ENCODE measurements at places on chromosomes 5 and 9.

- DNase-seq, result no peak
Observed at GRCh38 chr9:123326662-123327093, 29.3 kb upstream of the CRB2 start.

- DNase-seq, result no peak
Observed at GRCh38 chr9:124074746-124075145, 63.2 kb downstream of the LHX2 start.

- no peak for DNase-seq
Observed at GRCh38 chr5:54719384-54720283, 202.1 kb downstream of the SNX18 start.

DNA sequence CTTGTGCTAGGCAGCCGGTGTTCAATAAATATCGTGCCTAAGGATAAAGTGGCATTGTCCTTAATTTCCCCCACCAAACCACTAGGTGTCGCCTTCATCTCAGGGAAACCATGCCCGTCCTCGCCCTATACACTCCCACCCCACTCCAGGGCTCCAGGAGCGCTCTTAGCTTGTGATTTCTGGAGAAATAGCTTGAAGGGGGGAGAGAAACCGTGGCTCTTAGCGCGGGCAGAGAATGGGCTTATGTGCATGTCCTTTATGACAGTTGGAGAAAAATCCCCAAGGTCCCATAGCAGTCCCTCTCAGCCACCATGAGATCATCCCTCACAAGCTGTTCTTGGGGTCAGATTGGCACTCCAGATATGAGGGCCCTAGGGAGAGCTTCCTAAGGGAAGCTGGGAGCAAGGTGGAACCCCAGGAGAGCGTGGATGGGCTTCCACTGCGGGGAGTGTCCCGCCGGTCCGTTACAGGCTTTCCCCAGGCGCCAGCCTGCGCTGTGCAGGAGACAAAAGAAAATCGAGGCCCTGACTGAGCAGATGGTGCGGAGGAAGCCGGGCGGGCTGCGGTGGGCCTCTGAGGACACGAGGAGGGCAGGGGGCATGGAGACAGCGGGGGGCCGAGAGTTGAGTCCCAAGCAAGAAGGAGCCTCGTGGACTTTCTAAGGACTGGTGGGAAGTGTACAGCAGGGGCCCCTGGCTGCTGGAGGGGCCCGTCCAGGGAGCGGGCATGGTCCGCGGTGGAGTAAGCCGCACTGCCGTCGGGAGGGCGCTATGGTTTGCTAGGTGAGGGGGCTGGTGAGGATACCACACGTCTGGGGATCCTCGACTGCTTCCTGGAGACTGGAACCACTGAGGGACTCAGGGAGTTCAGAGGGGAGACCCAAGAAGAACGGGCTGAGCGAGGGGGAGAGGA, 750 bp upstream of the NPR2 start:
- peak; percentile 65 for DNase-seq

- no peak for DNase-seq
Observed at GRCh38 chr9:12972608-12973589, 198.1 kb downstream of the LURAP1L start.

DNA sequence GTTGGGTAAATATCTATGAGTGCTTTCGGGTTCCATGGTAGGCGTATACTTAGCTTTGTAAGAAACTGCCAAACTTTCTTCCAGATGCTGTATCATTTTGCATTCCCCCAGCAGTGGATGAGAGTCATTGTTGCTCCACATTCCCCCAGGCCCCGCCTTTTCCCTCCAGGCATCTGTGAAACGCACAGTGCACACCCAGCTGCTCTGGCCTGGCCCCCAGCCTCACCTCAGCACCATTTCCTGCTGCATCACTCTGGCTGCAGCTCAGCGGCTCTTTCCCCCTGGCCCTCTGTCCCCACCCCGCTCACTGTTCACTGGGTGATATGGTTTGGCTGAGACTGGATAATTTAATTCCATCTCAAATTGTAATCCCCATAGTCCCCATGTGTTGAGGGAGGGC, 76.6 kb upstream of the SPTLC1 start:
- no peak for DNase-seq

GRCh38 chr9:91071184-91071990, 269.8 kb downstream of the SYK start:
- peak; percentile 92 for DNase-seq

GRCh38 chr5:105536675-105537074, 1974.1 kb upstream of the NUDT12 start:
- no peak for DNase-seq

DNA sequence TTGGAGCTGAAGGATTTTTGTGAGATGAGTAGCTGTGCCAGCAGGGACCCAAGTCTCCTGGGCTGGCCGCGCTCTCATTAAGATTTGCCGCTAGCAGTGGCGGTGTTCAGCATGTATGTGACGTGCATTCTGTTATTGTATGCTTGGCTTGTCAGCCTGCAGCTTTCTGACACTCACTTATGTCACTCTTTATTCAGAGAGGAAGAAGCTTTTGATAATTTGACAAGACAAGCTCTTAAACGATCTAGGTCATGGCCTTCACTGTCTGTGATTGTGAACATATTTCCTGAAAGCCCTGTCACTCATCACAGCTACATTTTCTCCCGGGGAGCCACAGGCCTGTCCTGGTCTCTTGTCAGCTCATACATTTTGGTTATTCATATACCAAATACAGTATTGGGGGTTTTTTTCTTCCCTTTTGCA, 98.2 kb upstream of the GRHPR start:
- DNase-seq, result no peak

DNA sequence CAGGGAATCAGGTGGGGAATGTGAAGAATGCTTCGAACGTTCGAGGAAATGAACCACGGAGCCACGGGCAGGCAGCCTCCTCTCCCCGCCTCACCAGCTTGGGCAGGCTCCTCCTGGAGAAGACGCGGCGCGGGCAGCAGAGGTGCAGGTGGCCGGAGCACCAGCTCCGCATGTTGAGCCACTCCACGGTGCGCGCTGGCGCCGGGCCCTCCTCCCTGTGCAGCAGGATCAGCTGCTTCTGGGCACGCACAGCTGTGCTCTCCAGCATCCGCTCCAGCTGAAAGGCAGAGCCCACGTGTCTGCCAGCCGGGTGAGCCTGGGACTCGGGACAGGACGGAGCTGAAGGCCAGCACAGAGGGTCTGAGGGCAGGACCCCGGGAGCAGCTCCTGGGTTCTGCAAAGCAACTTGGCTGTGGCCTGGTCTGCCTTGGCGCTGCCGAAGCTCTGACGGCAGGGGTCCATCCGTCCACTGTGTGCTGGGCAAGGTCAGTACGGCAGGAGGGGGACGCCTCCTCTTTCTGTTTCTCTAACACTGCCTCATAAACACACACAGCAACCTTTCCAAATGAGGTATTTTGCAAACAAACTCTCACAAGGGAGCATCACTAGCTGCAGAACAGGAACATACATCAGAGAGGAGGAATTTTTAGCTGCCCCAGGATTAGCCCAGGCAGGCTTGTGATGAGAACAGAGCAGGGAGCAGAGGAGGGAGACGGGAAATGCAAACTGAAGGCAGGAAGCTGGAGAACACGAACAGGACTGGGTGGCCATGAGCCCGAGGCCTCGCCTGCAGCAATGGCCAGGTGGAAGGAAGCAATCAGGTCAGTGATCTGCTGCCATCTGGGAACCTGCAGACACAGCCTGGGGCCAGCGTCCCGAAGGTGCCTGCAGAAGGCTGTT, 20.1 kb upstream of the NSMF start:
- DNase-seq, result no peak

- DNase-seq, result peak; percentile 80
Observed at GRCh38 chr5:78009937-78010527, 233.9 kb upstream of the TBCA start.

DNA sequence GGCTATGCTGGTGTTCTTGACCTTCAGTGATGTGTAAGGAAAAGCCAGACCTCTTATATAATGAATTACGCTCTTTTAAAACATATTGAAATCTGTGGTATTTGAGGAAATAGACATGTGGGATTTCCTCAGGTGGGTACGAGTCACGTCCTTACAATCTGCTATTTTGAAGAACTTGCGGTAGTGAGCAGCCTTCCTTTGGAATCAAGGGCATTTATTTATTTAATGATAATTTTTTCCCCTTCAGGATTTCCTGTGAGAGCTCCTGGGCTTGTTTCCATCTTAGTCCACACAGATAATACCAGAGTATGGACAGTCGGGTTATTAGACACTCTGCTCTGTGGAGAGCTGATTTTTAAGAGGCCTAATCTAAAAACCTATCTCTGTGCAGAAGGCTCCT, 167.9 kb downstream of the ARHGEF28 start:
- no peak for DNase-seq

GRCh38 chr9:131042666-131043065, 33.7 kb downstream of the LAMC3 start:
- DNase-seq, result no peak

DNA sequence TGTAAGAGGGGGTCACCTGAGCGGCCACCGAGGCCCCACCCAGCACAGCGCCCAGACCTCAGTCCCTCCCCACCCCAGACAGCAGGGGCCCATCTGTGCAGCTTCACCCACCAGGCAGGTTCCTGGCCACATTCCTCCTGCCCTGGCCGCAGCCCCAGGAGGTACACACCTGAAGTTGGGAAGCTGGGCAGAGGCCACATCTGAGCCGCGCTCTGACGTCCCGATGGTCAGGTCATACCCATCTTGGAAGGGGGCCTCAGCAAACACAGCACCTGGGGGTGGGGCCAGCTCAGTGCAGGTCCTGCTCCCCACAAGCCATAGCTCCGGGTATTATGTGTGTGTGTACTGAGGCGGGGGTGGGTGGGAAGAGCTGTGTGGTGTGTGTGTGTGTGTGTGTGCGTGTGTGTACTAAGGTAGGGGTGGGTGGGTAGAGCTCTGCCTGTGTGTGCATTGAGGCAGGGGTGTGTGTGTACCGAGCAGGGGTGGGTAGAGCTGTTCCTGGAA, 5.6 kb downstream of the SPOUT1 start:
- no peak for DNase-seq

DNA sequence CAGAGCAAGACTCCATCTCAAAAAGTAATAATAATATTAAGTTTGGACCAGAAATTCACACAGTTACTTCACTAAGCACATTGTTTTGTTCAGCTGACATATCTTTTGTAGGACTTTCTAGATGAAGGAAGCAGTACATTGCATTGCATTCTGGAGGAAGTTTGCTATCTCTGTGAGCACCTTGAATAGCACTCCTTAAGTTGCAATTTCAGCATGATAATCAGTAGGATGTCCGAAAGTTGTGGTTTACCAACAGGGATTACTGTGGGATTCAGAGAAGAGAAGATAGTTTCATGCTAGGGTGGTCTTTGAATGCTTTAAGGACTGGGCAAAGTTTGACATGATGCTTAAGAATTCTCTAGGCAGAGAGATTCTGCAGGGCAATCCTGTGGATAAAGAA, 18.4 kb upstream of the TTC23L start:
- no peak for DNase-seq

DNA sequence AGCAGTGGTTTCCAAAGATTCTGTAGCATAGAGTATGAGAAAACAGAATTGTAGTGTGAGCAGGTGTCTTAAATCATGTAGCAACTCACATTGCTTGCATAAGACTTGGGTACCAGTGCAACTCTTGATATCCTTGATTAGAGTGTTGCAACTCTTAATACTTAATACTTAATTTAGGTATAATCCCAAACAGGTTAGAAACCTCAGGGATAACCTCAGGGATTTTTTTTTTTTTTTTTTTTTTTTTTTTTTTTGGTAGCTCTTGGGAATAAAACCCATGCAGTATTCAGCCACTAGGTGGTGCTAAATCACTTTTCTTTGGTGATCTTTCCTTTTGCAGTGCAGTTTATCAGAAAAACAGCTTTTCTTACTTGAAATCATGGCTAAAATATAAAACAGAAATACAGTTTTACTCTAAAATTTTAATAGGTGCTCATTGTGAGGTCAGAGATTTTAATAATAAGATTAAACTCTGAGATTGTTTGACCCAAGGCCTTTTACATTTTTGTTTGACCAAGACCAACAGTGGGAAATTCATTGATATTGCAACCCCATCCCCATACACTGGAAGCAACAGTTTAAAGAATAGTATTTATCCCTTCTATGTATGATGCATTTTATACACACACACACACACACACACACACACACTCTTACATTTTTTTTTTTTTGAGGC, 55.3 kb downstream of the ERAP1 start:
- peak; percentile 60 for DNase-seq

DNA sequence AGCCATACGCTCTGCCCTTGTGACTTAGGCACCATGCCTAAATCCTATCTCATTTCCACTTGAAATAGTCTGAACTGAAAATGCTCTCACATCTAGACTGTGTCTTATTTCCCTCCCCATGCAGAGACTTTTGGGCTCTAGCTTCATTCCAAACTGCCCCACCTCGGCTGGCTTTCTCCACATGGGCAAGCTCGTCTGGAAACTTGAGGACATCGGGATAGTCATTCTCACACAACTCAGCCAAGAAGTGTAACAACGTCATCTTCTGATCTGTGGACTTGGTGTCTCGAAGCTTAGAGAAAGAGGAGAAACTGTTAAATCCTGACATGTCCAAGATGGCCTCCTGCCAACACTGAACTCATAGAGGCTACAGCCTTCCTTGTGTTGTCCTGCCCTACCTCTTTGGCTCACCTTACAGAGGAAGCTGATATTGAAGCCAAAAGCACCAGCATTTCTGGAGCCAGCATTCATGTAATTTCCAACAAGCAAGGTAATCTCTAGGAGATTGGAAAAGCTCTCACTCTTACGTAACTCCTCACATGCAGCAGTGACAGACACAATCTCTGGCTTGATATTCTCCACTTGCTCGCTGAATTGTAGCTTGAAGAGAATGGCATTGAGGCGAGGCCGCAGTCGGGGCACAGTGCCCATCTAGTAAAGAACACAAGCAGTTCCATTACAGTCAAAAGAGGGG, 39.6 kb downstream of the PCDHGC5 start:
- DNase-seq, result no peak

DNA sequence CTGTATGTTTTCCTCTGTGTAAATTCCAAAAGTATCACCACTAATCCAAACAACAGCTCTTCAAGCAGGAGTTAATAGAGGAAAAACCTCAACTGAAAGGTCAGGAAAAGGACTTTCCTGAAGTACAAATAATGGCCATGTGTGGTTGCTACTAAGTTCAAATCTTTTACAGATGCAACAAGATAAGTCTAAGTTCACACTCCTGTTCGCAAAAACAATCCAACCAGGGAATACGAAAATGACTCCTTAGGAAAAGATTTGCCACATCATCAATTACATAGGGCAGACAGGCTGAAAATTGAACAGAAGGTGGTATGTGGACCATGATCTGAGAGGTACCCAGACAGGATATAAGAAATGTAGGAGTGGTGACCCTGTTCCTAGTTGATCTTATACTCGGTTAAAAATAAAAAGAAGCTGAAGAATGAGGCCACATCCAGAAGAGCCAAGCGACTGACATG, 210.2 kb downstream of the TSSK1B start:
- DNase-seq, result no peak

DNA sequence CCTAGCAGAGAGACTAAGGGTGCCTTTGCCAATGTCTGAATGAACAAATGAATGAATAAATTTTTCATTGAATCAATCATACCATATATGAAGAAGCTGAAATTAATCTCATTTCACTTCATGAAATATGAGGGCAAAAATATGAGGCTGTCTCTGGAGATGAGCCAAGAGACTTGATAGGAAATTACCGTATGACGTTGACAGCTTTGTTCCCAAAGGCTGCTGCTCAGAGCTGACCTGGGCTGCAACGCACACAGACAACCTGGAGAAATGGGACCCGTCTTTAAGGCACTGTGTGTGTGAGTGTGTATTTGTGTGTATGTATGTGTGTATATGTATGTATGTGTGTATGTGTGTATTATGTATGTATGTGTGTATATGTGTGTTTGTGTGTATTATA, 226.1 kb downstream of the IRX2 start:
- no peak for DNase-seq

GRCh38 chr9:83934569-83935275, 13.5 kb upstream of the KIF27 start:
- DNase-seq, result no peak

Data from AG04450 (cell line).